ENCODE measurements at places on chromosomes 6 and 20. TPM values are rescaled to one million over a fixed set of nuclear protein-coding genes. Genes with fewer than 3 reads are reported as not detected.
A peak's percentile ranks its signal among the peaks of the same experiment; 100 is the strongest.

GRCh38 chr20:53957451-53958172 is 112.8 kb downstream of the BCAS1 start:
- DNase-seq: no peak

DNA sequence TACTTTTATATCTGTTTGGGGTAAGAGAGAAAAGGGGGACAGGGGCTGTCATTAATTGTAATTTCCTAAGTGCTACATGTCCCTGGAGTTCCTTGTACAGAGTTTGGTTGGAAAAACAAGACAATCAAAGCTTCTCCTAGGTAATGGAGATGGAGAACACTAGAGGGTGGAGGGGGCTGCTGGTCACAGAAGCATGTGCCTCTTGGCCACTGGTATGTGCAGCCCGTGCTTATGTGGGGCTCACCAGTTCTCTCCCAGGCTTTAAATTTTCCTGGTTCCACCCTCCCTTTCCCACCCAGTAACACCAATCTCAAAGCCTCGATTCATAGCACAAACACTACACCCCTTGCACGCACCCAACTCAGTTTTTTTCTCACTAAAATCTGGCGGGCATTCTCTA is 165.6 kb downstream of the SAMD5 start:
- no peak for DNase-seq

GRCh38 chr20:37986873-37987601 is 46.2 kb downstream of the TTI1 start:
- DNase-seq: peak; percentile 92

DNA sequence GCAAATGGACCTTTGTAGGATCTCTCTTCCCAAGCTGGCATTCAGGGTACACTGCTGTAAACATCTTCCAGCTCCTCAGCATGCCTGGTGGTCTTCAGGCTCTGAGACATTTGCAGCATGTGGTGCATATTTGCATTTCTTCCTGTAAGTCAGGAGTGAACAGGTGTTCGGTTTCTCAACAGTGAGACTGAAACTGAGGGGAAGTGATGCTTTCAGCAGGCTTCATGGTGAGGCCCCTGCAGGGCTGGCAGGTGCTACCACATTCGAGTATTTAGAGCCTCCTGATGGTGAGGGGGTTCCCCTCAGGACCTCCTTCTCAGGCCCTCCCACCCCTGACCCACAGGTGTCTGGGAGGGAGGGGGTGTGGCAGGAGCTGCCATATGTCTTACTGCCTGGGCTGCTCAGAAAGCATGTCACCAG is 15.1 kb downstream of the MYBL2 start:
- DNase-seq: no peak

DNA sequence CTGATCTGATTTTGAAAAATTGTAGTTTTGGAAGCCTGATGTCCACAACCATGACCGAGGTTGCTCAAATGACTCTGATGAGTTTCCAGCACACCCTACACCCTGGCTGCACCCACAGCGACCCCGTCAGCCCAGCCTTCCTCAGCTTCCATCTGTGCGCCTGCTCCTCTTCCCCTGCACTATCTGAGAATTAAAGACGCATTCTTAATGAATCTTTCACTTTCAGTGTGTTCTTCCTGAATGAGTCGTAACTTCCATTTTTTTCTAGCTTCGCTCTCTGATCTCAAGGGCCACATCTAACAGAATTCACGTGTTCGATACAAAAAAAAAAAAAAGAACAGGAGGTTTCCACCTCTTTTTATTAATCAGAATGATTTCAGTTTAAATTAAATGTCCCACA is 21.3 kb upstream of the RREB1 start:
- DNase-seq: no peak

DNA sequence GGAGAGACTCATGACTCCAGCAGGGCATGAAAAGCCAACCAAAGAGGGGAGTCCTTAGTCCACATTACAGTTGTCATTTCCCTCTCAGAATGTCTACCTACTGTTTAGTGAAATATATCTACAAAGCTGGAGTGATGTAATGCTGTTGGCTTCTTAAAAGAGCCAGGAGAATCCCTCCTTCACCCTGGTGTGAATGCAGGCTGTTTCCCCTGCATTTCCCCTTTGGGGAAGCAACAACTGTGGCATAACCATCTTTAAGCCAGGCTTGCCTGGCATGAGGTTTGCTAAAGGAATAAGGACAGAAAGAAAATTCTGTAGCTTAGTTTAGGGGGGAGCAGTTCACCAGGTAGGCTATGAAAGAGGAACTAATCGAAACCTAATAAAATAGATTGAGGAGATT is 129.5 kb downstream of the CRYBG1 start:
- DNase-seq: no peak

GRCh38 chr6:46715141-46715540 is 20.0 kb downstream of the PLA2G7 start:
- no peak for DNase-seq

- DNase-seq: no peak
Observed at GRCh38 chr6:57019434-57019833, 27.1 kb upstream of the KIAA1586 start.

DNA sequence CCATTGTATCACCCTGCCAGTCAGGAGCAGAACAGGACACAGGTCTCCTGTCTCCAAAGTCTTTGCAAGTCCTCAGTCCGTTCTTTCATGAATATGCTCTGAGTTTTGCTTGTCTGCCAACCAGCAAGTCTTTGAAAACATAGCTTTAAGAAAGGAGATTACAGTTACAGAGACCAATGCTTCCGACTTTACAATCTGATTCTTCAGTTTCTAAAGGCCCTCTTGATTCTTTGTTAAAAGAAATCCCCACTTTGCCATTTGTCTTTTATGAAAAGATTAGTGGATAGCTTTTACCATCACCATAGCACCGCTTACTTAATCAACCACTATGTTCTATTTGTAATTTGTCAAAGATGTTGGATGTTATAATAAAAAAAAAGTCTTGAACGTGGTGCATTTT is 562.8 kb upstream of the BTBD3 start:
- DNase-seq: no peak

DNA sequence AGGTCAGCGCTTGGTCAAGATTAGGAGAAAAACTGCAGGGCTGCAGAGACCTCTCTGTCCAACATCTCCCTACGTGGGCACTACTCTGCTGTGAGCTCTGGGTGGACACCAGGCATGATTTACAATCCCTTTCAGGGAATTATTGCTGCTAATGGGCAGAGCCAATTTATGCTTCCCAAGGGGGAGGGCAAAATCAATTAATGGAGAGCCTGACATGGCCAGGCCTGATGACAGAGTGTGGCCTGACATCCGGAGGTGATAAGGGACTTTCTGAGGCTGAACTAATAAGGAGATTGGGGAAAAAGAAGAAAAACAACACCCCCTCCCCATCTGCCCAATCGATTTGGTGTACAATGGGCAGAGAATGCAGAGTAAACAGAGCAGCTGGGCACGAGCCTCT is 5.0 kb upstream of the KCNK16 start:
- DNase-seq: no peak

GRCh38 chr6:101429270-101429669 is 35.8 kb downstream of the GRIK2 start:
- DNase-seq: no peak

DNA sequence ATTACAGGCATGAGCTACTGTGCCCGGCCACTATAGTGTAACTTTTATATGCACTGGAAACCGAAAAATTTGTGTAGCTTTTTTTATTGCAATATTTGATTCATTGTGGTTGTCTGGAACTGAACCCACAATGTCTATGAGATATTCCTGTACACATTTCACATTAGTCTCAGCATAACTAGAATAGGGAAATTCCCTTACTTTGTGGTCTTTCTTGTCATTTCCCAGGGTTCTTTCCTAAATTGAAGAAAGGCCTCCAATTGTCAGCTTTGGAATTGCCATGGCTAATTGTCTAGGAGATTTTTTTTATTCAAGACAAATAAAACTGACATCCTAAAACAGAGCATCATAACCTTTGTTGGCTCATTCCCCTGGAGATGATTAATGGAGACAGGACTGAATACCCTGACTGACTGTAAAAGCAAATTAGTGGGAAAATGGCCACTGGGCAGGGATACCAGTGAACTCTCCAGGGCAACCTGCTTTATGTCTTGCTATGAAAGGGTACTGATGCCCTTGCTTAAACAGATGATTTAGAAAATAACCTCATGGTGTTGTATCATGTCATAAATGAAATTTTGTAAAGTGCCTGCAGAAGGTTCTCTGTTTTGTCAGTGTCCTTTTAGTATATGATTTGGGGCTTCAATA is 576.9 kb downstream of the RFPL4B start:
- DNase-seq: no peak

DNA sequence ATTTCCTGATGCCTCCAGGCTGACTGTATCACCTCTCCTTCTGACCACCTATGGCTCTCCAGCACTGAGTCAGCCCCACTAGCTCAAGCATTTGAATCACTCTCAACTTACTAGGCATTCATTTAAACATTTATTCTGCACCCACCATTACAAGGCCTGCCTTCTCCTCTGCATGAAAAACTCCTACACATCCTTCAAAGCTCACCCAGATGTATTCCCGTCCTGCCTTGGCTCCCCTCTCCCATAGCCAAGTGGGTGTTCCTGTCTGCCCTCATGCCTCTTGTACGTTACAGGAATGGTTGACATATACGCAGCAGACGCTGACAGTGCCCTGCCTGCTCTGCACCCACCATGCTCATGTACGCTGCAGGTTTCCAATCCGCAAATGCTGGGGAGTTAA is 21.6 kb downstream of the KCNK17 start:
- no peak for DNase-seq

GRCh38 chr6:24010133-24010532 is 115.9 kb upstream of the NRSN1 start:
- no peak for DNase-seq

- peak; percentile 52 for DNase-seq
Observed at GRCh38 chr6:79570129-79571029, 33.1 kb upstream of the LCA5 start.

DNA sequence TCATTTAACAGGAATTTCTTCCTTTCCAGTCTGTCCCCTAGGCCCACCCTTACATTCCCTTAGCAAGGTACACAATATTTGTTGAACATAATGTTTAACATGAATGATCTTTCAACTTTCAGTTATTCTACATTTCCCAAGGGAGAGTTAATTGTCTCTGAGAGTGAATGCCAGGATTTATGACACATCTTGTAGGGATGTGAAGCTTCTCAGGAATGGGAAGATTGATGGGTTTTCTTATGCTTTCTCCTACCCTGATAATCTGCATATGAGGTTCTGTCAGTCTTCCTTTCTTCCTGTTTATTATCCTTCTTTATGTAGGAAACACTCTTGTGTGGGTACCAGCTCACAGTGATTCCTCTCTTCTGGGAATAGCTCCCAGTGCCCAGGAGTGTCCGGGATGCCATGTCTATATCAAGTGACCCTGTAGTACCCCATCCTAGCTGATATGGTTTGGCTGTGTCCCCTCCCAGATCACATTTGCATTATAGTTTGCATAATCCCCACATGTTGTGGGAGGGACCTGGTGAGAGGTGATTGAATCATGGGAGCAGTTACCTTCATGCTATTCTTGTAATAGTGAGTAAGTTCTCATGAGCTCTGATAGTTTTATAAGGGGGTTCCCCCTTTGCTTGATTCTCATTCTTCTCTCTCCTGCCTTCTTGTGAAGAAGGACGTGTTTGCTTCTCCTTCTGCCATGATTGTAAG is 7.1 kb upstream of the FYN start:
- DNase-seq: no peak

GRCh38 chr6:6724539-6725467 is 136.3 kb downstream of the LY86 start:
- peak; percentile 90 for DNase-seq

DNA sequence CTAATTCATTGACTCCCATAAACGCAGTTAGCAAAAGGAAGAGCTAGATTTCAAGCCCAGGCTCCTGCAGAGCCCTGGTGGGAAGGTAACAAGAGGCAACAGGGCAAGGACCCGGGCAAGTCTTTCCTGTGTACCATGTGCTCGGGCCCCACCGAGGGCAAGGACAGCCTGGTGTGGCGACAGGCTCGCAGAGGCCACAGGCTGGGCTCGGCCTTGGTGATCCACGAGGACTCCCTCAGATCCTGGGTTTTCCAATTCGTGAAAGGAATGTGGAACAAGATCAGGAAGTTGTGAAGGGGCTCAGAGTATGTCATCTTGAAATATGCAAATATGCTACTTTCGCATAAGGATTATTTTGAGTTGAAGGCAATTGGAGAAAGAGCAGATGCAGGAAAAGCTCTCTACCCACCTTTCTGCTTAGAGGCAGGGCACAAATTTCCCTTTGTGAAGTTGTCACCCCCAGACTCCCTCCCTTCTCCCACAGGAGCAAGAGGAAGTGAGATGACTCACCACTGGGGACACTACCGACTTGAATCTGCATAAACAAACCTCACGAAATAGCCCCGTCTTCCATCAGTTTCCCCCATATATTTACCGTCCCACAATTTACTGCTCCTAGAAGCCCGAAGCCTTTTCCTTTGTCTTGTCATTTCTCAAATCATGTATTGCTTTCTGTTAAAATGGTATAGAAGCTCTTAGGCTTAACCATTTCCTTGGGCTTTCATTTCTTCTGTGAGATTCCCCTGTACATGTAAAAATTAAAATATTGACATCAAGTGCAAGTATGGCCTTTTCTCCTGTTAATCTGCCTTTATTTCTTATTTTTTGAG is 79.0 kb downstream of the PSMG4 start:
- DNase-seq: no peak

DNA sequence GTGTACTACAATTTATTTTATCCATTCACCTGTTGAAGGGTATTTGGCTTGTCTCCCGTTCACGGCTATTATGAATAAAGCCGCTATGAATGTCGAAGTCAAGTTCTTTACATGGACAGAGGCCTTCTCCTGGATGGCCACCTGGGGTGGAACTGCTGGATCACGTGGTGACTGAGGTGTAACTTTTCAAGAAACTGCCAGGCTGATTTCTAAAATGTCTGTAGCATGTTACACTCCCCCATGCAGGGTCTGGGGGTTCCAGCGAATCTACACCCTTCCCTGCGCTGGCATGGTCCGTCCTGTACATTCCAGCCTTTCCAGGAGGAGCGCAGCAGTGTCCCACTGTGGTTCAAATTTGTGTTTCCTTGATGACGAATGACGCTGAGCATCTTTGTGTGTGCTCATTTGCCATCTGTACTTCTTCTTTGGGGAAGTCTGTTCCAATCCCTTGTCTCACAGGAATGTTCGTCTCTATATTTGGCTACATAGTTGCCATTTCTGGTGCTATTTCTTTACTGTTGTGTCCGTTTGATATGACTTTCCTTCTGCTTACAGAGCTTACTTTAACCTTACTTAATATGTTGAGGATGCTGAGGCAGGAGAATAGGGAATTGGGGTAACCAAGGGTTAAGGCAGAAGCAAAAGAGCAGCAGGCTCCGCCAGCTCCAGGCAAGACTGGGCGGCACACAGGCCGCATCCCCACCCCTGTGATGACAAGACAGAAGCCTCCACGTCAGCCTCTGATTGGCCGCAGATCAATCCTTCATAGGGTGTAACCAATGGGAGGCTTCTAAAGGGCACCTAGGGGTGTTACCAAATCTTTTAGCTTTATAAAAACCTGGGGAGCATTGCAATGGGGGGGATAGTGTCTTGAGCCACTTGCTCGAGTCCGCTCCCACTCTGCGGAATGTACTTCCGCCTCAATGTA is 106.6 kb downstream of the TAF4 start:
- peak; percentile 28 for DNase-seq

The CASS4 gene
- total RNA-seq: 0.07 TPM

The PGBD1 gene
- total RNA-seq: 4.6 TPM

The GSTA2 gene
- total RNA-seq: not detected

The ARMH2 gene
- total RNA-seq: not detected

The TEAD3 gene
- total RNA-seq: 9.2 TPM
